Activated CD8-positive, alpha-beta T cell treated with anti-CD3 and anti-CD28 coated beads for 36 hours (primary cell): ENCODE measurements at places on chromosomes 12 and 14. TPM values are rescaled to one million over a fixed set of nuclear protein-coding genes. Genes with fewer than 3 reads are reported as not detected.

The TMPRSS12 gene
- not detected for total RNA-seq

The PLA2G1B gene
- total RNA-seq: 0.99 TPM

The CEBPE gene
- 0.34 TPM for total RNA-seq

The LHX5 gene
- total RNA-seq: not detected

The COL2A1 gene
- total RNA-seq: 0.34 TPM

The HNF1A gene
- total RNA-seq: not detected

The TSPAN11 gene
- total RNA-seq: not detected

The KICS2 gene
- total RNA-seq: 16.6 TPM

The REM2 gene
- 0.20 TPM for total RNA-seq

The KRT2 gene
- total RNA-seq: not detected

The ANKS1B gene
- not detected for total RNA-seq

The KRT79 gene
- total RNA-seq: 1.6 TPM

The PAPLN gene
- 0.47 TPM for total RNA-seq

The MUCL1 gene
- not detected for total RNA-seq

The LYZ gene
- not detected for total RNA-seq

The RAB35 gene
- total RNA-seq: 38.2 TPM

The NOXRED1 gene
- total RNA-seq: 0.27 TPM

The TPPP2 gene
- total RNA-seq: not detected

The ST8SIA1 gene
- 1.5 TPM for total RNA-seq

The OR4E2 gene
- total RNA-seq: not detected

The HOXC11 gene
- total RNA-seq: not detected

The ARHGDIB gene
- 765 TPM for total RNA-seq

The FGF6 gene
- total RNA-seq: not detected

The KERA gene
- not detected for total RNA-seq

The SLCO1B1 gene
- total RNA-seq: not detected

The RNASE1 gene
- total RNA-seq: not detected

The KLRC3 gene
- total RNA-seq: 2.0 TPM

The FSCB gene
- total RNA-seq: not detected

The ERC1 gene
- 27.0 TPM for total RNA-seq

The OR6C74 gene
- total RNA-seq: not detected

The DAAM1 gene
- 9.9 TPM for total RNA-seq

The GALNT9 gene
- total RNA-seq: not detected

The CPNE6 gene
- not detected for total RNA-seq

The ZFP36L1 gene
- total RNA-seq: 57.4 TPM

The FAM90A1 gene
- total RNA-seq: 0.13 TPM

The CLEC2A gene
- not detected for total RNA-seq

The SCFD1 gene
- total RNA-seq: 67.2 TPM

The VRTN gene
- not detected for total RNA-seq

The CLEC9A gene
- total RNA-seq: not detected

The RAPGEF3 gene
- total RNA-seq: 0.56 TPM

The OR6C2 gene
- total RNA-seq: not detected

The ADAM21 gene
- not detected for total RNA-seq

The LRRIQ1 gene
- not detected for total RNA-seq

The CATSPERB gene
- total RNA-seq: 0.27 TPM

The KIF26A gene
- 0.59 TPM for total RNA-seq

The SLC4A8 gene
- total RNA-seq: 1.1 TPM

The CIT gene
- total RNA-seq: 43.3 TPM

The COPS7A gene
- 38.8 TPM for total RNA-seq

The RNASE7 gene
- total RNA-seq: not detected

The LRFN5 gene
- total RNA-seq: not detected
